T-cell (primary cell): ENCODE measurements at places on chromosomes 11 and 22. TPM values are rescaled to one million over a fixed set of nuclear protein-coding genes. Genes with fewer than 3 reads are reported as not detected.

SCARF2 gene
- 1.6 TPM for total RNA-seq

WT1 gene
- not detected for total RNA-seq

TESMIN gene
- 6.1 TPM for total RNA-seq

CABP7 gene
- 0.09 TPM for total RNA-seq

SCGB1C1 gene
- not detected for total RNA-seq

TPBGL gene
- total RNA-seq, result 0.47 TPM

GRIA4 gene
- total RNA-seq, result not detected

CNTF gene
- total RNA-seq, result 2.9 TPM

DNA sequence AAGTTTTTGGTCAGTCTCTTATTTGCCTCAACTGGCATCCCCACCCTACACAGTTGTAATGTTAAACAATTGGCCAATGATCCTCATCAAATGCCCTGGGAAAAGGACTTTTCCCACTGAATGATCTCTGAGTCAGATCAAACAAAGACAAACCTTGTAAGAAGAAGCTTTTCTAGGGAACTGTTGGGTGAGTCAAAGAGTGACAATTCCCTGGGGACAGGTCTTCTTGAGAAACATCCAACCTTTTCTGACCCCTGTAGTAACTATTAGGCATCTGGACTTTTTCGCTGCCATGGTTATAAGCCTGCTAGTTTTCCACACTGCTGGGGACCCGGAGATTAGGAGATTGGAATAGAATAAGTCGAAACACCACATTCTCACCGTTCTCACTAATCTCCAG, 789.8 kb upstream of the API5 start:
- DNase-seq, result no peak

DNA sequence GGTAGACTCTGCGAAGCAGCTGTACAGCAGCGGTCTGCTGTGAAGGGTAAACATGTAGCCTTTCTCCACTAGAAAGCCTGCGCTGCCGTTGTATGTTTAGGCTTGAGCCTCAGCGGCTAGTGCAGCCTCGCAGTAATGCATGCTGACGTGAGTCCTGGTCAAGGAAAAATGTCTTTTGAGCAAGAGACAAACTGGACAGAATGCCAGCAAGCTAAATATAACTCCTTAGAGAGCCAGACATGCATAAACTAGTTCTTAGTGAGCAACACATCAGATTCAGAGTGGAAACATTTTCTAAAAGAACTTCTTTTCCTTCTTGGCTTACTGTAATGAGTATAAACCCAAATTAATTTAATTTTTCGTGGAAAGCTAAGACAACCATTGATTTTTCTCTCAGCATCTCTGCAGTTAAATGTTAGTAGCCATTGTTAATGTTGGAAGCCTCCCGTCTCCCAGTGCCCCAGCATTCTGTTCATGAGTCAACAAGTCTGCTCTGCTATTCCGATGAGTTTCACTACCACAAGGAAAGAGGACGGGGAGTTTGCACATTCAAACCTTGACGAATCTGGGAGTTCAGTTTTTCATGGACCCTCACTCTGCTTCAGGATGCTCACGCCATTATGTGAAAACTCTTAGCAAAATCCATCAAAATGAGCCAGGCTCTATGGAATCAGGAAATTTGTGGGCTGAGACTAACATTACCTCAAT, 51.4 kb downstream of the JAM3 start:
- no peak for DNase-seq

GRCh38 chr11:2766166-2766565, 66.4 kb upstream of the KCNQ1OT1 start:
- no peak for DNase-seq

DNA sequence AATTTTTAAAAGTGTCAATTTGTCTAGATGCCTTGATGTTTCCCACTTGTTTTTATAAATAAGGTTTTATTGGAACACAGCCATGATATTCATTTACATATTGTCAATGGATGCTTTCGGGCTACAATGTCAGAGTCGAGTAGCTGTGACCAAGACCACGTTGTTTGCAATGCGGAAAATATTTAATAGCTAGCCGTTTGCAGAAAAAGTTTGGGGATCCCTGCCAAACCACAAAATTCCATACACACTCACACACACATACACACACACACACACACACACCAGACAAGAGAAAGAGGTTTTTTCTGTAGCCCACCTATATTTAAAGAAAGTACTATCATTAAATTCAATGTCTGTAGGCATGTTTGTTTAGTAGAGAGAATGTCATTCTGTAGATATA, 58.3 kb downstream of the TYR start:
- no peak for DNase-seq

DNA sequence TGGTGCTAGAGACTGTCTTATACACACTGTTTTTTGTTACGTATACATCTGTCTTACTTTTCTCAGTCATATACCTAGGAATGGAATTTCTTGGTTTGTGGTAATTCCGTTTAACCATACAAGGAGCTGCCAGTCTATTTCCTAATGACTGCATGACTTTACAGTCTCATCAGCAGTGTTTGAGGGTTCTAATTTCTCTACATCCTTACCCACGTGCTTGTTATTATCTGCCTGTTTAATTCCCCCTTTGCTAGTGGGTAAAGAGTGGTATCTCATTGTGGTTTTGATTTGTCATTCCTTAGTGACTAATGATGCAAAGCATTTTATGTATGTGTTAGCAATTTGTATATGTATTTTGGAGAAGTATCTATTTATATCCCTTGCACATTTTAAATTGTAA, 1008.0 kb downstream of the FAM181B start:
- no peak for DNase-seq

DNA sequence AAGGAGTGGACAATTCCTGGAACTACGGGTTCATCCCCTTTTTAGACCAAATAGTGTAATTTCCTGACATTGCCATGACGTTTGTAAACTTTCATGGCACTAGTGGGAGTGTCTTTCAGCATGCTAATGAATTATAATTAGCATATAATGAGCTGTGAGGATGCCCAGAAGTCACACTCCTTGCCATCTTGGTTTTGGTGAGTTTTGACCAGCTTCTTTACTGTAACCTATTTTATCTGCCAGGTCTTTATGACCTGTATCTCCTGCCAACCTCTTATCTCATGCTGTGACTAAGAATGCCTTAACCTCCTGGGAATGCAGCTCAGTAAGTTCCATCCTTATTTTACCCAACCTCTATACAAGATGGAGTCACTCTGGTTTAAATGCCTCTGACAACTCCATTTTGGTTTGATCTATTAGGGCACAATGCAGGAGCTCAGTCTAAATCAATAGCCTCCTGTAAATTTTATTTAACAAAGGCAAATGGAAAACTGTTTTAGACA, 20.7 kb downstream of the OR10A6 start:
- no peak for DNase-seq

- no peak for DNase-seq
These were observed 766 bp downstream of the APOL2 start for GRCh38 chr22:36238373-36239149.

- DNase-seq, result no peak
These were observed 10.0 kb downstream of the MUC5B start for GRCh38 chr11:1232883-1233321.

GRCh38 chr11:19951558-19952115, 208.6 kb downstream of the DBX1 start:
- DNase-seq, result no peak

DNA sequence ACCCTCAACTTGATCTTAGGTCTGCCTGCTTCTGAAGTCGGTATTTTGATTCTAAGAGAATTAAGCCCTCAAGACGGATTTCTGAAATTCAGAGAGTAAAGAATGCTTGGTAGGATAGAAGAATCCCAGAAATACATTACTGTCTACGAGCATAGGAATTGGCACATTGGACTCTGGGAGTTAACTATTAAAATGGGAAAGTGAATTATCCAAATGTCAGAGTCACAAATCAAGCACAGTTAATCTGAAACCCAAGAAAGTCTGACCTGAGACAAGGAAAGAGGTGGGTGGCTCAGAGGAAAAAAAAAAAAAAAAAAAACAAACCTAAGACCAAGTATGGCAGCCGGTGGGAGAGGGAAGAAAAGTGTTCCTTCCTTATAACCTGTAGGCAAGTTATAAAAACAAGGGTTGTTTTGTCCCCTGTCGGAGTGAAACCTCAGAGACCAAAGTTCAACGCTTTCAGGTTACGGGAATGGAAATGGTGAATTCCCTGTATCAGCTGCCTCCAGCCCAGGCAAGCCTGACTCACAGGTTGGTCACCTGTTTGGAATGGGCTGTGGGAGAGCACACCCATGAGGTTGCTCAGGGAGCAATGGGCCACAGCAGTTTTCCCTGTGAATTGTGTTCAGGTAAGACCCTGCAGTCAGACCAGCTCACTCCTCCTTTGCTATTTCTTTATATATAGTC, 139.0 kb downstream of the ETS1 start:
- DNase-seq, result no peak

DNA sequence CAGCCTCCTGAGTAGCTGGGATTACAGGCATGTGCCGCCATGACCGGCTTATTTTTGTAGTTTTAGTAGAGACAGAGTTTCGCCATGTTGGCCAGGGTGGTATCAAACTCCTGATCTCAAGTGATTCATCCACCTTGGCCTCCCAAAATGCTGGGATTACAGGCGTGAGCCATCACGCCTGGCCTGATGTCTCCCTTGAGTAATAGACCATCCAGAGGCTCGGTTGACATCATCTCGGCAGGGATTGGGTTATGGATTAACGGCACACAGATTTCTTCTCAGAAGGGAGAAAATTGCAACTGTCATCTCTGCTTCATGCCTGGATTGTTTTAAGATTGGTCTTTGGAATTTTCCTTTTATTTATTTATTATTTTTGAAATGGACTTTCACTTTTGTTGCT, 239.2 kb upstream of the LARGE1 start:
- DNase-seq, result no peak

- no peak for DNase-seq
These were observed at the start of gene IFITM10 for GRCh38 chr11:1750481-1750839. Gene IFITM10 (minus strand): TSS chr11:1750595. CDS start chr11:1750442, 153 bp downstream.

- no peak for DNase-seq
These were observed 102.7 kb upstream of the TRPC6 start for GRCh38 chr11:101686514-101686913.
